Esophagus squamous epithelium (tissue), 5 donors: ENCODE measurements at places on chromosomes 5 and 9.

GRCh38 chr9:81108391-81108790, 581.0 kb downstream of the TLE1 start:
- DNase-seq, result no peak

- no peak for DNase-seq
Observed at GRCh38 chr9:105157171-105157583, 87.3 kb upstream of the SLC44A1 start.

DNA sequence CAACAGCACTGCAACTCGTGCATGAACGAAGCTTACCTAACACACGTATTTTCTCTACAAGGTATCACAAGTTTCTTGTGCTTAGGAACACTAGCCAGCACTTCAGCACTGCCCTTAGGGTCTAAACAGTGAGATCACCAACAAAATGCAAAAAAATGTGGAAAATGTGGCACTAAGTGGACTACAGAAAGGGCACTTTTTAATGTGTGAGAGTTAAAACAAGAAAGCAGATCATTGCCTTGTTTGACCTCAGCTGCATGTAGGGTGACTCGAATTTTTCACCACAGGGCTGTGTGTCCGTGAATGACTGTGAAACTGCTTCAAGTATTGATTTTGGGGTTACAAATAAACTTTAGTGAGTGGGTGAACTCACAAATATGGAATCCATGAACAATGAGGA, 90.5 kb downstream of the MARCHF3 start:
- no peak for DNase-seq

DNA sequence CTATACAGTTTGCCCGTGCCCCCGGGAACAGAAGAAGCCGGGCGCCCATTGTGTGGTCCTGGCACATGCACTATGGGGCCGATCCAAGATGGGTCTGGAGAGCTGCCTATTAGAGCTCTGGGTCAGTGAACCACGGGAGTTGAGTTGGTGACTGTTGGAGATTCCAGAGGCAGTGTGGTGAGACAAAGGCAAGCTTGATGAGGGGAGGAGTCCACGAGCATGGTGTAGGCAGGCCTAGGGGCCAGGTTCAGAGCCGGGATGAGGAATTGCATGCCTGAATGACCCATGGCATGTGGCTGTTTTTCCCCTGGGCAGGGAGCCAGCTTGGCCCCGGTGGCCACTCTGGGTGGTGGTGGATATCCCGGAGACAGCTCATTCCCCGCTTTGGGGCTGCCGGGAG, 84.4 kb upstream of the STC2 start:
- no peak for DNase-seq

DNA sequence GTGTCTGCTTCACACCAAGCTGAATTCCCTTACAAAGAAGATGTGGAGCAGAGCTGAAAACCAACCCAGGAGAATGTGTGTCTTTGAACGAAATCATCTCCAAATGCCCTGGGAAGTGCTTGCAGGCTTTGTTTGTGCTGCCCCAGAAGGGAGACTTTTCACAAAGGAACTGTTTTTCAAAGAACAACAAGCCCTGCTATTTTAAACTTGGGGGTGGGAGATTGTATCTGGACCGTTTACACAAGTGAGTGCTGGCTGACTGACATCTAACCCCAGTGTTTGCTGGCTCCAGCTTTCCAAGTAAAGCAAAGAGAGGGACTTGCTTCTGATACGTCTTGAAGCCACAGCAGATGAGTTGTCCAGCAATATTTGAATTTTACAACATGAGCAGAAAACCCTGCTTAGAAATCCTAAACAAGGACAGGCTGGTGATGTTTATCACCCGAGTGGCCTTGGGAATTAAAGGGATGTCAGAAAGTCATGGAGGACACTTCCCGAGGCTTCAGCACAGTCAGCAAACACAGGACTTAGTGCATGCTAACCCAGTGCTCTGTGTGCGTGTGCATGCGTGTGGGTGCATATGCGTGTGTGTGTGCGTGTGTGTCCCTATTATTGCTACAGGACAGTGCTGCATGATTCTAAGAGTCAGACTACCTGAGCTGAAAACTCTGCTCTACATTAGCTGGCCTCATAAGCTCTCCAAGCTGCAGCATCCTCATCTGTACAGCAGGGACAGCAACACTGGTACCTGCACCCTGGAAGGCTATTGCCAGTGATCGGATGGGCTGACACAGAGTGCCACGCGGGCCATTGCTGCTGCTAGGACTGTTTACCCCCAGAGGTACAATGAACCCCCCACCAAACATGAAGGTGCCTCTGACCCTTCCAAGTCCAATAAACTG, 1.4 kb downstream of the ADAMTS12 start:
- DNase-seq, result no peak

GRCh38 chr5:118687661-118688621, 300.4 kb downstream of the DTWD2 start:
- DNase-seq, result no peak

DNA sequence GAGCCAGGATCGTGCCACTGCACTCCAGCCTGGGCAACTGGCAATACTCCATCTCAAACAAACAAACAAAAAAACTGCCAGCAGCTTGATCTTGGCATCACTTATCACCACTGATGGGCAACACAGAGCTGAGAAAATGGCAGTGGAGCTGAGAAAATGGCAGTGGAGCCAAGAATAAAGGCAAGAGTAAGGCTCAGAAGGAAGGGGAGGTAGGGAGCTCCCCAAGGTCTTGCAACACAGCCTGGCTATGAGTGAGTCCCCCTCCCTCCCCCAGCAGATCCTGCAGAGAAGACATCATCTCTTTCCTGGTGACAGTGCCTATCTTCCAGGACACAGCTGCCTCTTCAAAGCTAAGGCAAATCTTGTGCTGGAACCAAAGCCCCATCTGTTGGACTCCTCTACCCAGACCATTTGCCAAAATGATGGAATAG, 70.3 kb downstream of the UGCG start:
- no peak for DNase-seq

DNA sequence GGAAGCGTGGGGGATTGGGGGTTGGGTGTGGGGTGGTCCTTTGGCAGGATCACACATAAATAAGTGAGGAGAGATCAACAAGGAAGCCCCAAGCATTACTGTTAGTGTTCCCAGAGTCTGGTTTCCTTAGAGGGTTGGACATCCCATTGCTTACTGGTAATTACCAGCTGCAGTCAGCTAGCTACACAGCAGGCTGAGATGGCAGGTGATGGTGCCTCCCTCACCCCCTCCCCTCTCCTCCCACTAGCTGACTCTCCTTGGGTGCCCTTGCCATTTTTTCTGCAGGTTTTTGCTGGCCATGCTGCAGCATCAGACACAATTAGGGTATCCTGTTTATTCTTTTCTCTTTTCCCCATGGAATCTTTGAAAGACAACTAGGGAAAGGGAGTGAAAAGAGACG, 107.5 kb upstream of the TLR4 start:
- no peak for DNase-seq

GRCh38 chr9:114591849-114592248, 4.3 kb downstream of the ATP6V1G1 start:
- no peak for DNase-seq

DNA sequence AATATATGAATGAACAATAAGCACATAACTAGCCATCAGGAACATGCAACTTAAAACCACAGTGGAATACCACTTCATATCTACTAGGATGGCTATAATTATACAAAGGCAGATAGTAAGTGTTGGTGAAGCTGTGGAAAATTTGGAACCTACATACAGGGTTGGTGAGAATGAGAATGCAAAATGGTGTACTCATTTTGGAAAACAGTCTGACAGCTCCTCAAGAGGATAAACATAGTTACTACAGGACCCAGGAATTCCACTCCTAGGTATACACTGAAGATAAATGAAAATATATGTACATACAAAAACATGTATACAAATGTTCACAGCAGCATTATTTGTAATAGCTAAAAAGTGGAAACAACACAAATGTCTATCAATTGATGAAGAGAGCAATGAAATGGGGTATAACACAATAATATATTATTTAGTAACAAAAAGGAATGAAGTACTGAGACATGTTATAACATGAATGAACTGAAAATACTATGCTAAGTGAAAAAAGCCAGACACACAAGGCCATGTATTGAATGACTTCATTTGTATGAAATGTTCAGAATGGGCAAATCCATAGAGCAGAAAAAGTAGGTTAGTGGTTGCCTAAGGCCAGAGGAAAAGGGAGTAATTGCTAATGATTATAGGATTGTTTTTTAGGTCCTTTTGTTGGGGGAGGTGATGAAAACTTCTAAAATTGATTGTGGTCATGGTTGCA, 31.2 kb upstream of the CDK5RAP2 start:
- DNase-seq, result no peak

GRCh38 chr5:113005454-113005853, 28.9 kb downstream of the DCP2 start:
- no peak for DNase-seq

- no peak for DNase-seq
Observed at GRCh38 chr5:56148453-56148971, 84.6 kb downstream of the ANKRD55 start.

- no peak for DNase-seq
Observed at GRCh38 chr9:5488221-5489008, 21.9 kb upstream of the PDCD1LG2 start.
